Cardiac muscle cell (in vitro differentiated cells and primary cell): ENCODE measurements at places on chromosomes 5 and 9.

DNA sequence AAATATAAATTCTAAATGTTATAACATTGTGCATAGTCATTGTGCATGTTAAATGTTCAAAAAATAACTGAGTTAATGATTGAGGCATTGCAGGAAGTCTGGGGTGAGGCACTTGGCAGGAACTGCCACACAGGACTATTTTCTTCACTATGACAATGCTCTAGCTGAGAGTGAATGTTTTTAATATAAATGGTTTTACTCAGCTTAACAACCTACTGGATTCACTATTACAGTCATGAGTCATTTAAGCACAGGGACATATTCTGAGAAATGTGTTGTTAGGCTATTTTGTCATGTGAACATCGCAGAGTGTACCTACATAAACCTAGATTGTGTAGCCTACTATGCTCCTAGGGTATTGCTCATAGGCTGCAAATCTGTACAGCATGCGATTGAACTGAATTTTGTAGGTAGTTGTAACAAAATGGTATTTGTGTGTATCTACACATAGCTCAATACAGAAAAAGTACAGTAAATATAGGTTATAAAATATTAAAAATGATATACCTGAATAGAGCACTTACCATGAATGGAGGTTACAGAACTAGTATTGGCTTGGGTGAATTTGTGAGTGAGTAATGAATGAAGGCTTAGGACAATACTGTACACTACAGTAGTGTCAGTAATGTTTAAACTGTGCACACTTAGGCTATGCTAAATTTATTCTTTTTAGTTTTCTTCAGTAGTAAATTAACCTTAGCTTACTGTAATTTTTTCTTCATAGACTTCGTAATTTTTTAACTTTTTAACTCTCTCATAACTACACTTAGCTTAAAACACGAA lies 346.1 kb upstream of the PTGER4 start:
- peak; percentile 3 for DNase-seq

- peak; percentile 57 for DNase-seq
Measured at GRCh38 chr5:142032747-142033631, 20.2 kb upstream of the GNPDA1 start.

DNA sequence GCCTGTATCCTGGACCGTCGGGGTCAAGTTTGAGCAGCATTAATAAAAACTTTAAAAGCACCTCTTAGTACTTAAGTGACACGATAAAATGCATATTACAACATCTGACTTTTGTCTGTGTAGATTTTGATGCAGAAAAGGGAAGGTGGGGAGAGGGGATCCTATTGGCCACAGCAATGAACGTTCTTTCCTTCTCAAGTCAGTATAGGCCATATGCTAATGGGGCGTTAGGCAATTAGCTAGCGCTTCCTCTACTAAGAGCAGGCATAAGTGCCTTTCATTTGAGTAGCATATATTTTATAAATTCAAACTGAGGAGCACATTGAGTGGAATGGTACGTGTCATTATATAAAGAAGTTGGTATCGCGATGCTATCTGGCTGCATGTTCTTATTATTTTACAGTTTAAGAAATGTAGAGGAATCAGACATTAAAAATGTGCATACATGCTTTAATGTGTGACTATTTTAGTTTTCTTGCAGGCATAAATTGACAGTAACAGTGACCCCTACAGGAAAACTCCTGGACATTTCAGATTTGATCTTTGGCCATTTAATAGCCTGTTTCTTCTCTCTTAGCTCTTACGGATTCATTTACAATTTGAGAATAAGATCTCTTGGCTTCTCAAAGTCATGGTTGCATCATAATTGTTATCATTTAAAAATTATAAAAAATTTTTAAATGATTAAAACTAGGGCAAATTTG lies 1.1 kb upstream of the GNA14 start:
- no peak for DNase-seq

DNA sequence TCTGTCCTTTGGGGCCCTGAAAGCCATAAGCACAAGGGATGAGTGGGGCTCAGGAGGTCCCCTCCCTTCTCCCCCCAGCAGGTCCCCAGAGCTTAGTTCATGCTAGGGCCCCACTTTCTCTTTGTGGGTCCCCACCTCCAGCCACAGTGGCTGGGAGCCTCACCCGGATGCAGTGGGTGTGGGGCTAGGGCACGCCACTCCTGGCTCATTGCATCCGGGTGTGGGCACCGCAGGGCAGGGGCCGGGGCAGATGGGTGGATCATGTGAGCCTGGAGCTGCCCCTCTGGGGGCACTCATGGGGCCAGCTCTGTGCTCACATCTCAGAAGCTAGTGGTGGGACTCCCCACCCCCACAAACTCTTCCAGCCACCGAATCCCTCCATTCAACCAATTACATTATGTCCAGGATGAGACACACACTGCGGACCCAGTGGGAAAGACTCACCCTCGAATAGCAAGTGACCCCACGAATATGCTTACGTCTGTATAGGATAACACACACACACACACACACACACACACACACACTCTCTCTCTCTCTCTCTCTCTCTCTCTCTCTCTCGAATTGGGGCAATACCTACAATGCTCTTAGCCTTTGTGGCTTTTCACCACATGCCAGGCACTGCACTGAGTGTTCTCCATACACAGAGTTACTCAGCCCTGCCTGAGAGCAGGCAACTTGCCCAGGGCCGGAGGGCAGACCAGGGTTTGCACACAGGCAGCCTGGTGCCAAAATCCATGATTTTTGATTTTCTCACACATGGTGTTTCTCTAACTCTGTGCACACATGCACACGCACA lies 16.8 kb upstream of the PHYKPL start:
- DNase-seq = no peak

- no peak for DNase-seq
Measured at GRCh38 chr5:180606215-180606785, 15.0 kb upstream of the SCGB3A1 start.

- DNase-seq = no peak
Measured at GRCh38 chr5:171863935-171864334, 78.3 kb downstream of the SMIM23 start.

DNA sequence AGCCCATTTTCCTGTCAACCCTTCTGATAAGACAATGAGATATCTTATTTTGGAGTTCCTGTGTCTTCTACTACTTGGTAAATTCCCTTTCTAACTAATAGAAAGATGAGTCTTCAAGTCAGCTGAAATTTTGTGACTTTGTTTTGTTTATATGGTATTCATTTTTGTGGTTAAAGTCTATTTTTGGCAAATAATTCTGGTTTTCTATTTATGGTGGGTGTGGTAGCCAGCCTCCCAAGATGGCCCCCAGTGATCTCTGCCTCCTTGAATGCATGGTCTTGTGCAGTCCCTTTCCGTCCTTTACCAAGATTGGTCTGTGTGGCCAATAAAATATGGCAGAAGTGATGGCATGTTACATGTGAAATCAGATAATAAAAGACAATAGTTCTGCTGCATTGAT lies 91.5 kb downstream of the NR3C1 start:
- no peak for DNase-seq

DNA sequence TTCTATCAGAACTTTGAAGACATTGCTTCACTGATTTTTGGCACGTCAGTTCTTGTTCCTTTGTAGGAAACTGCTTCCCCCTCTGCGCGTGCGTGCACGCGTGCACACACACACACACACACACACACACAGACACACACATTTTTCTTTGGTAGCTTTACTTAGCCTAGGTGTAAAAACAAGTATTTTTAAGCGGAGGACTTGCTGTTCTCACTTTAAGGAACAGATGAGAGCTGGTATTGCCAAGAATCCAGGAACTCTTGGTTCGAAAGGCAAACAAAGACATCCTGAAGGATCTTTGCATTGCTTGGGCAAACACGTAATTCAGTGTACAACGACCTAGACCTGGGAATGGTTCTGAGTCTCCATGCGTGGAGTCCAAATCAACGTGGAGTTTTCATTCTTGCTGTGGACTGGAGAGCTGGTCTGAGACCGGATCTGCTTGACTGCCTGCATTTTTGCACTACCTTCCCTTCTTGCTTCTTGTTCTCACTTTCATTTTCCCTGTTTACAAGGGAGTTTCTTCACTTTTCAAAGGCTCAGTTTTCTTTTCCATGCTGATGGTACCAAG lies 8.2 kb downstream of the TMEM268 start:
- no peak for DNase-seq

GRCh38 chr5:138179277-138179857 lies 455 bp downstream of the KIF20A start:
- DNase-seq = no peak

DNA sequence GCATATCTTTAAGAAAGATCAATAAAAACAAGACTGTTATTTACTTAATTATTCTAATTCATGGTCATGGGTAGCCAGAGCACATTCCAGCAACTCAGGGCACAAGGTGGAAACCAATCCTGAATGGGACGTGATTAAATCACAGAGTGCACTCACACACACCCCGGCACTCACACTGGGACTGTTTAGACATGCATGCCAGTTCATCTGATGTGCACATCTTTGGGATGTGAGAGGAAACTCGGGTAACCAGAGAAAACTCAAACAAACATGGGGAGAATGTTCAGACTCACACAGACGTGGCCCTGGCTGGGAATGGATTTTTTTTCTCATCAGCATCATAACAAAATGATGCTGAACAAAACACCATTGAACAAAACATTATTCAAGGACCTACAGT lies 29.4 kb downstream of the SMAD5 start:
- DNase-seq = no peak

- no peak for DNase-seq
Measured at GRCh38 chr9:130597228-130597627, 17.9 kb downstream of the FUBP3 start.

- DNase-seq = no peak
Measured at GRCh38 chr9:32399110-32399815, 14.8 kb downstream of the ACO1 start.

- no peak for DNase-seq
Measured at GRCh38 chr9:129656795-129657390, 8.6 kb upstream of the PRRX2 start.

DNA sequence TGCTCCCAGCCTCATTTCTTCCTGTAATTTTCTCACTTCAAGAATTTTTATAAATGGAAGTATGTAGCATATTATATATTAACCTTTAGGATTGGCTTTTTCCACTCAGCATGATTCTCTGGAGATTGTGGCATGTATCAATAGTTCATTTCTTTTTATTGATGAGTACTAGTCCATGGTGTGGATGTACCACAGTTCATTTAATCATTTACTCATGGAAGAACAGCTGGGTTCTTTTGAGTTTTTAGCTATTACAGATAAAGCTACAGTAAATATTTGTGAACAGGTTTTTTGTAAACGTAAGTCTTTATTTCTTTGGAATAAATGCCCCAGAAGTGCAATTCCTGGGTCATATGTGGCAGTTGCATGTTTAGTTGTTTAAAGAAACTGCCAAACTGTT lies 76.1 kb downstream of the UHRF2 start:
- DNase-seq = no peak

DNA sequence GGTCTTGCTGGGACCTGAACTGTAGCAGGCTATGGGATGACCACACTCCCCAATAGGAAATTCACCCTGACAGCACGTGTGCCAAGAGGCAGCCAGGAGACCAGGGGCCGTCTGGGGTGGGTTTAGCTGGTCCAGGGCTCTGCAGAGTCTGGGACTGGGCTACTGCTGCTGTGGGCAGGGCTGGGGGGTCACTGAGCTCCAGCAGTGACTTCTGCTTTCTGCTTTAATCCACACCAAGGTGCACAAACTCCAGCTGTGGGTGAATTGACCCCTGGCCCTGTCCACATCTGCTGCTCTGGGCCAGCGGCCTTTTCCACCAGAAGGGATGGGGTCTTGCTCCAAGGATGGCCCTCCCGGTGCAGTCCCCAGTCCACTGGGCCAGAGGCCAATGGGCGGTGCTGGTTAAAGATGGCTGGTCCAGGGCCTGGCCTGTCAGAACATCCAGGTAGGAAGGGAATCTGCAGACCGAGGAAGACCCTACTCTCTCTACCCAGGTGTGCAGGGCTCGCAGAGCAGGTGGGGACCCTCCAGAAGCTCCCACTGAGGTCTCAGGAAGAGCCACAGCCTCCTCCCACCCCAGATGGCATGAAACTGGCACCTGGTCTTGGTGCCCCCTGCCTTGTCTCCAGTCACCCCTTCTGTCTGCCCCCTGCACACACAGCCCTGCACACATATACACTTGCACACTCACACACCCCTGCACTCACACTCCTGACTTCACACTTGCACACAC lies 28.0 kb downstream of the GLT6D1 start:
- DNase-seq = no peak

GRCh38 chr9:91919621-91920020 lies 30.4 kb downstream of the ROR2 start:
- DNase-seq = no peak

GRCh38 chr5:148193202-148193601 lies 9.6 kb upstream of the SPINK6 start:
- DNase-seq = no peak

GRCh38 chr9:23824830-23825591 lies 1.0 kb downstream of the ELAVL2 start:
- no peak for DNase-seq

- DNase-seq = no peak
Measured at GRCh38 chr5:60797482-60798153, 46.5 kb downstream of the ELOVL7 start.

- DNase-seq = no peak
Measured at GRCh38 chr5:10498350-10498749, 56.7 kb downstream of the ROPN1L start.

DNA sequence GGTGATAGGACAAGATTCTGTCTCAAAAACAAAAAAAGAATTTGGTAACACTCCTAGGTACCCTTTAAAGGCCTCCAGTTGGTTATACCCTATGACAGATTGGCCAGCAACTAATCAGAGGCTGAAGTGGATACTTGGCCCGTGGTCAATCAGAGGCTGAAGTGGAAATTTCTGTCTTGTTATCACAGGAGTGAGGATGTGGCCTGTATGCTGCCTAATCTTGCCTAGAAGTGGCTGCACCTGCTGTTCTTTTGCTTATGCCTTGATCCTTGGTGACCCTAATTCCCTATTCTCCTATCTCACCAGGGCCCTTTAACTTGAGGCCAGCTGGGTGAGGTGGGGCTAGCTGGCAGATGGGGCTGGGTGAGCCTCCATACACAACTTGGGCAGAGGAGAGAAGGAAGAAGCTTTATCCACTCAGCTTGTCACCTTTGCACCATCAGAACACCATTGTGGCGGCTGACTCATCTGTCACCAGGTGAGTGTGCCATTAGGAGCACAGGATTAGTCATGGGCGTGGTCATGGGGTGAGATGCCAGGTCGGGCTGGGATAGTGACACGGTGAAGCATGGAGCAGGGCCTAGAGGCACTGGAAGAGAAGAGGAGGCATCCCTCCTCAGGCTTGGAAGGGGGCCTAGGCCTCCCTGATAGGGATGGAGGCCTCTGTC lies 41.5 kb downstream of the SAR1B start:
- no peak for DNase-seq

GRCh38 chr5:52740007-52740406 lies 47.7 kb upstream of the ITGA1 start:
- DNase-seq = no peak

- DNase-seq = no peak
Measured at GRCh38 chr5:180141068-180141660, 67.8 kb downstream of the RASGEF1C start.

DNA sequence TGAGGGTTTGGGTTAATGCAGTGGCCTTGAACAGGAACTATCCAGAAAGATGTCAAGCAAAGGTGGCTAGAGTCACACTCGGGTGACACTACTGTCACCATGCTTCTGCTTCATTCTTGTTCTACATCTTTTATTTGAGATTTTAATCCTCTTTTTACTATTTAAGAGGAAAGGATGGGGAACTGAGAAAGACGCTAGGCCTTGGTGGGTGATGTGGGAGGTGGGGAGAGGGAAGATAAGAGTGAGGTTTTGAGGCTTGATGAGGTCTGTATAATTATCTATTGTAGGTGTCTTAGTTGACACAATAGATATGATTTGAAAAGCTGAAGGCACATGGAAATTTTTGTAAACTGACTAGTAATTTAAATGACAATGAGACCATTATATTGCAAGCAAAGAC lies 3.5 kb upstream of the BASP1 start:
- DNase-seq = no peak

GRCh38 chr9:10366171-10366779 lies 246.5 kb downstream of the PTPRD start:
- DNase-seq = peak; percentile 63
